ENCODE measurements at places on chromosomes 16 and 17. TPM values are rescaled to one million over a fixed set of nuclear protein-coding genes. Genes with fewer than 3 reads are reported as not detected.

Gene DHRS7C
- total RNA-seq, result not detected

Gene MPV17L
- 0.66 TPM for total RNA-seq

Gene PYDC1
- not detected for total RNA-seq

Gene KRT33A
- not detected for total RNA-seq

Gene CARD14
- 0.17 TPM for total RNA-seq

Gene ZNF18
- 16.8 TPM for total RNA-seq

Gene OGFOD1
- 55.0 TPM for total RNA-seq

Gene GLIS2
- 2.6 TPM for total RNA-seq

Gene CBX2
- 0.83 TPM for total RNA-seq

Gene SLC16A6
- 1.5 TPM for total RNA-seq

Gene MPO
- total RNA-seq, result not detected

Gene C1QTNF1
- 45.2 TPM for total RNA-seq

Gene ACSM2A
- total RNA-seq, result not detected

Gene REXO5
- 9.1 TPM for total RNA-seq

Gene KCNJ12
- total RNA-seq, result 1.5 TPM

Gene TMC7
- total RNA-seq, result 0.51 TPM

Gene USP7
- 49.3 TPM for total RNA-seq

Gene NPIPA7
- total RNA-seq, result 1.7 TPM

Gene SLC47A2
- not detected for total RNA-seq

Gene OR1D5
- not detected for total RNA-seq

Gene FBXL16
- total RNA-seq, result not detected

Gene KRT31
- not detected for total RNA-seq

Gene CACNG3
- total RNA-seq, result not detected

Gene CYLD
- 47.3 TPM for total RNA-seq

Gene ABCC12
- not detected for total RNA-seq

Gene NF1
- 78.8 TPM for total RNA-seq

Gene UBN1
- 21.1 TPM for total RNA-seq

Gene TRPV2
- total RNA-seq, result 74.5 TPM

Gene DNAAF1
- total RNA-seq, result not detected

Gene ZDHHC7
- 88.6 TPM for total RNA-seq

Gene TMEM88
- not detected for total RNA-seq

Gene CACNG4
- not detected for total RNA-seq

All from fibroblast of lung (primary cell).